Hepatocyte (in vitro differentiated cells): ENCODE measurements at places on chromosomes 2 and 18. TPM values are rescaled to one million over a fixed set of nuclear protein-coding genes. Genes with fewer than 3 reads are reported as not detected.

Gene POTEE
- total RNA-seq: 6.9 and 9.6 TPM in 2 replicates

GRCh38 chr2:233658610-233659009 lies 13.1 kb upstream of the UGT1A9 start:
- H3K4me3 ChIP-seq: no peak overlapping the region
- H3K36me3 ChIP-seq: no peaks in the 10 kb centered on the region
- no peaks in the 10 kb centered on the region for H3K4me1 ChIP-seq
- no peaks in the 10 kb centered on the region for H3K27me3 ChIP-seq

- peak; percentile 16 for DNase-seq
- no peaks in the 10 kb centered on the region for H3K4me1 ChIP-seq
- no peak overlapping the region for H3K27ac ChIP-seq
- no peaks in the 10 kb centered on the region for H3K36me3 ChIP-seq
- no peaks in the 10 kb centered on the region for H3K27me3 ChIP-seq
Measured at GRCh38 chr2:102986826-102987490, 225.1 kb downstream of the TMEM182 start.

GRCh38 chr18:9038277-9038871 lies 64.1 kb upstream of the NDUFV2 start:
- no peak overlapping the region for H3K4me3 ChIP-seq
- H3K36me3 ChIP-seq: peaks cover 3% of the 10 kb centered on the region
- no peak for DNase-seq
- peak overlapping the region; percentile 66 for H3K27ac ChIP-seq
- H3K27me3 ChIP-seq: no peaks in the 10 kb centered on the region
- peaks cover 20% of the 10 kb centered on the region for H3K4me1 ChIP-seq

- no peaks in the 10 kb centered on the region for H3K27me3 ChIP-seq
- H3K36me3 ChIP-seq: no peaks in the 10 kb centered on the region
- no peaks in the 10 kb centered on the region for H3K4me1 ChIP-seq
- no peak overlapping the region for H3K27ac ChIP-seq
- DNase-seq: no peak
- H3K4me3 ChIP-seq: no peak overlapping the region
Measured at GRCh38 chr2:65501074-65501473, 68.7 kb upstream of the SPRED2 start.

- H3K27me3 ChIP-seq: no peaks in the 10 kb centered on the region
- H3K4me1 ChIP-seq: no peaks in the 10 kb centered on the region
- H3K36me3 ChIP-seq: no peaks in the 10 kb centered on the region
- no peak overlapping the region for H3K4me3 ChIP-seq
- DNase-seq: no peak
Measured at GRCh38 chr18:24490539-24490938, 30.1 kb downstream of the HRH4 start.

Gene TSPYL6
- total RNA-seq: not detected in 2 replicates

Gene ALPG
- 0.16 and 1.5 TPM in 2 replicates for total RNA-seq

GRCh38 chr2:68156419-68156818 lies 1.3 kb upstream of the PNO1 start:
- H3K4me3 ChIP-seq: peak overlapping the region; percentile 80
- no peak for DNase-seq
- H3K27me3 ChIP-seq: no peaks in the 10 kb centered on the region
- H3K27ac ChIP-seq: peak overlapping the region; percentile 95
- H3K36me3 ChIP-seq: no peaks in the 10 kb centered on the region

DNA sequence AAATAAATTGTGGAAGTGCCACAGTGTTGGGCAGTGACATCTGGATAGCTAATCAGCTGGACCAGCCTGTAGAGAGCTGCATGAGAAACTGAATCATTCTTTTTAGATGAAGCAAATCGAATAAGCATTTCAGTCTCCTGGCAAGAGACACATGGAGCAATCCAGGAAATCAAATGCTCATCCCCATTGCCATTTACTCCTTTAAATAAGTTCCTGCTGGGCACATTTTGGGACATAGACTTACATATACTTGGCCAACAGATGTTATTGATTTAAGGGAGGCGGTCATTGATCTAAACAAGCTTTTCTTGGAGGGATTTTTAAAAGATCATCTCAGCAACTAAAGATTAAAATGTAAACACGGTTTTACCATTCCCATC lies 307.1 kb downstream of the STK39 start:
- DNase-seq: no peak
- no peaks in the 10 kb centered on the region for H3K36me3 ChIP-seq
- no peaks in the 10 kb centered on the region for H3K4me1 ChIP-seq
- H3K4me3 ChIP-seq: no peak overlapping the region
- no peak overlapping the region for H3K27ac ChIP-seq

Gene FAM110C
- total RNA-seq: 10.2 and 11.2 TPM in 2 replicates

- no peak overlapping the region for H3K4me3 ChIP-seq
- no peak for DNase-seq
- no peak overlapping the region for H3K27ac ChIP-seq
- H3K4me1 ChIP-seq: peaks cover 11% of the 10 kb centered on the region
- H3K36me3 ChIP-seq: no peaks in the 10 kb centered on the region
- no peaks in the 10 kb centered on the region for H3K27me3 ChIP-seq
Measured at GRCh38 chr2:118122594-118123281, 34.5 kb downstream of the INSIG2 start.

Gene FAM117B
- total RNA-seq: 10.9 and 13.8 TPM in 2 replicates

DNA sequence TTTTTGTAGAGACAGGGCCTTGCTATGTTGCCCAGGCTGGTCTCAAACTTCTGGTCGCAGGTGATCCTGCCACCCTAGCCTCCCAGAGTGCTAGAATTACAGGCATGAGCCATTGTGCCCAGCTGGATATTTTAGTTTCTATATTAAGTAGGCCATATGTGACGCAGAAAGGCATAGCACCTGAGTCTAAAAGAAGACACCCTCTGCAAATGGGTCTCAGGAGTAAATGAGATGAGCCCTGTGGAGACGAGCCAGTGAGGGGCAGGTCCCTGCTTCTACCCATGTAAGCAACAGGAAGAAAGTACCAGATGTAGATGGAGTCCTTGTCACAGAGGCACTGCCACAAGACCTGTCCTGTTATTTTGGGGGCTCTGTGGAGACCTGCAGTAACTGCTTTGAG lies 322.4 kb downstream of the PTPRM start:
- no peak for DNase-seq
- H3K27ac ChIP-seq: no peak overlapping the region
- H3K27me3 ChIP-seq: no peaks in the 10 kb centered on the region
- no peak overlapping the region for H3K4me3 ChIP-seq

- H3K27me3 ChIP-seq: no peaks in the 10 kb centered on the region
- no peaks in the 10 kb centered on the region for H3K36me3 ChIP-seq
- DNase-seq: no peak
- H3K4me1 ChIP-seq: peaks cover 24% of the 10 kb centered on the region
- H3K27ac ChIP-seq: no peak overlapping the region
- H3K4me3 ChIP-seq: no peak overlapping the region
Measured at GRCh38 chr18:25288340-25288938, 63.5 kb downstream of the ZNF521 start.

DNA sequence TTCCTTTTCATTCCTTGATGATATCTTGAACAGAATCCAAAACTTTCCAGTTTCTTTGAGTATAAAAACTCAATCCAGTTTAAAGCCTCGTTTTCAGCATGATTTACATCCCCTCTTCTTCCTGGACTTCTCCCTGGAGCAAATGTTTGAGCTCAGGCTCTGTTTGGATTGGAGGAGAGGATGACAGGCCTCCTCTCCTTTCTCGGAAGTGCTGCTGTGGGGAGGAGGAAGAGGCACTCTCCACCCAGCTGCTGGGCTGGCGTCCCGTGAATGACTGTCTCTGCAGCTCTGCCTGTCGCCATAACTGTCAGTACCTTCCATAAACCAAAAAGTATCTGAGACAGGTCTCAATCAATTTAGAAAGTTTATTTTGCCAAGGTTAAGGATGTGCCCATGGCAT lies 238.2 kb upstream of the AGAP1 start:
- H3K27ac ChIP-seq: no peak overlapping the region
- no peak overlapping the region for H3K4me3 ChIP-seq
- no peak for DNase-seq
- no peaks in the 10 kb centered on the region for H3K4me1 ChIP-seq

DNA sequence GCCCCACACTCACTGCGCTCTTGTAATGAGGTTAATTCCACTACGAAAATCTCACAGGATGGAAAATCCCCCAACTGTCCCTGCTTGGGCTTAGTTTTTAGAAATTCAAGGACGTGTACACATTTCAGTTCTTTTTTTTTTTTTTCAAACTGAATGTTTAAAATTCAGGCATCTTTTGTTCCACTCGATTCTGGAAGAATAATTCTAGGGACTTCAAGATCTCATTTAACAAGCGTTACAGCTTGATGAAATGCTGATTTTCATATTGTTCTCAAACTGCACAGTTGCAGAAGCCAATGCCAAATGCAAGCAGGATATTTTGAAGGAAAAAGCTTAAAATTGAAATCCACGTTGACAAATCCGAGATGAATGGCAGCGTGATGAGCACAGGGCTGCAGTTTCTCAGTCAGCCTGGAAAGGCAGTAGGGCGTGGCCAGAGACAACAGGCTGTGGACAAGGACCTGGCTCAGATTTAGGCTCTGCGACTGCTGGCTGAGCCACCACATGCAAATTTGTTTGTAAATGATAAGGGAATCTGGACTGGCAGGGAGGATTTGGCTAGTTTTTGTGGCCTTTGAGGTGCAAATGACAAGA lies 128.1 kb upstream of the MYCN start:
- no peaks in the 10 kb centered on the region for H3K27me3 ChIP-seq
- no peaks in the 10 kb centered on the region for H3K36me3 ChIP-seq
- H3K4me3 ChIP-seq: no peak overlapping the region
- DNase-seq: no peak
- peaks cover 11% of the 10 kb centered on the region for H3K4me1 ChIP-seq

Gene NEURL3
- total RNA-seq: 6.2 and 8.1 TPM in 2 replicates

DNA sequence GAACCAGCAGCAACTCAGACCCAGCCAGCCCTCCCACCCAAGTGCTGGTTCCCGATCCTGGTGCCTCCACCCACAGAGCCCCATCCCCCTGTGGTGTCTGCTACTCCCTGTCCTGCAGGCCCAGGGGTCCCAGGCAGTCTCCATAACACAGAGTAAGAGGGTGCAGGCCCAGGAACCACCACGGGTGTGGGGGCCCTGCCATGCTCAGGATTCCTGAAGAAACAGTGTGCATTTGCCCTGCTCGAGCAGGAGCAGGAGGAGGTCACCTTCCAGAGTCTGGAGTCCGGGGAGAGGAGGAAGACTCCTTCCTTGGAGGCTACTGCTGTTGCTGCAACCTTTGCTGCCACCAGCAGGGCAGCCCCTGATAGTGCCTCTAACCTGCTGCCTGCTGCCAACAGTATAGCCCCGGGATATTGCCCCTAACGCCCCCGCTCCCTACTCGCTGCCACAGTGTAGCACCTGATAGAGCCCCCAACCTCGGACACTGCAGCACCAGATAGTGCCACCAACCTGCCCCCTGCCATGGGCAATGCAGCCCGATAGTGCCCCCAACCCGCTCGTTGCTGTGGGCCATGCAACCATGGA lies 46.8 kb upstream of the ANKRD62 start:
- no peak overlapping the region for H3K4me3 ChIP-seq
- H3K27ac ChIP-seq: no peak overlapping the region
- no peaks in the 10 kb centered on the region for H3K4me1 ChIP-seq
- DNase-seq: no peak

DNA sequence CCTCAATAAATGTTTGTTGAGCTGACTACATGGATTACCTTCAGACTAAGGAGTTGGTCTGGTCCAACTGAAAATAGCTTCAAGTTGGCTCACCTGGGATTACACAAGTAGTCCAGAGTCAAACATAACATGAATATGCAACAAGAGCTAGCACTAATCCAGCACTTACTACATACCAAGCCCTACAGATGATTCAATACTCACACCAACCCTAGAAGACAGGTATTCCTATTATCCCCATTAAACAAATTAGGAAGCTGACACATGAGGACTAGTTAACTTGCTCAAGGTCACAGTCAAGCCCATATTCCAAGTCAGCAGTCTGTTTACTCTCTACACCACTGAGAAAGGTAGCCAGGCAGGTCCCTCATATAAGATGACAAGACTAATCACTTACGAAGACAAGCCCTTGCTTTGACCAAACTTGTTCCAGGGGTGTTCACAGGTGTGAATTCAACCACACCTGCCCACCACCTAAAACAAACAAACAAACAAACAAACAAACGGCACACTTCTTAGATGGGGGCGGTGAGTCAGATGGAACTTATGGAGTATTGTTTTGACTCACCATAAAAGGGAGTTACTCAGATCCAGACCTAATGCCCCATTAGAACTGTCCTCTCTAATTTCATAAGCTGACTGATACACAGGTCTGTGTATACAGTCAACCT lies 29.1 kb downstream of the TMEM131 start:
- DNase-seq: no peak
- H3K27me3 ChIP-seq: no peaks in the 10 kb centered on the region
- H3K4me3 ChIP-seq: no peak overlapping the region
- H3K27ac ChIP-seq: no peak overlapping the region

GRCh38 chr2:25358836-25359235 lies 17.1 kb upstream of the DNMT3A start:
- no peak for DNase-seq
- H3K27ac ChIP-seq: no peak overlapping the region
- no peaks in the 10 kb centered on the region for H3K27me3 ChIP-seq
- no peaks in the 10 kb centered on the region for H3K36me3 ChIP-seq

DNA sequence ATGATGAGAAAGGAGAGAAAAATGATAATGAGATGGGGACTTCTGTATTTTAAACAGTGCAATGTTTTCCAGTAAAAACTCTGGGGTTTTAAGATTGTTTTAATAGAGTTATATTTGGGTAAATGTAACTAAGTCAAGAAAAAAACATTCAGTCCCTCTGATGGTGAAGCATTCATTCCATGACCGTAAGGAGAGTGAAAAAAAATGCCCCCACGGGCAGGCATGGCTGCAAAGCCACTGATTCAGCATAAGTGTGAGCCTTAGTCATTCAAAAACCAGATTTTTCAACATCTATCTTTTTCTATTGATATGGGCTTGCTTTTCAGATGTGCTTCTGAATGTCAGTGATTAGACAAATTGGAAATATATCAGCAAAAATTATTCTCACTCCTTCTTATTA lies 957.8 kb downstream of the SLC4A3 start:
- no peaks in the 10 kb centered on the region for H3K36me3 ChIP-seq
- H3K4me1 ChIP-seq: no peaks in the 10 kb centered on the region
- no peak for DNase-seq

DNA sequence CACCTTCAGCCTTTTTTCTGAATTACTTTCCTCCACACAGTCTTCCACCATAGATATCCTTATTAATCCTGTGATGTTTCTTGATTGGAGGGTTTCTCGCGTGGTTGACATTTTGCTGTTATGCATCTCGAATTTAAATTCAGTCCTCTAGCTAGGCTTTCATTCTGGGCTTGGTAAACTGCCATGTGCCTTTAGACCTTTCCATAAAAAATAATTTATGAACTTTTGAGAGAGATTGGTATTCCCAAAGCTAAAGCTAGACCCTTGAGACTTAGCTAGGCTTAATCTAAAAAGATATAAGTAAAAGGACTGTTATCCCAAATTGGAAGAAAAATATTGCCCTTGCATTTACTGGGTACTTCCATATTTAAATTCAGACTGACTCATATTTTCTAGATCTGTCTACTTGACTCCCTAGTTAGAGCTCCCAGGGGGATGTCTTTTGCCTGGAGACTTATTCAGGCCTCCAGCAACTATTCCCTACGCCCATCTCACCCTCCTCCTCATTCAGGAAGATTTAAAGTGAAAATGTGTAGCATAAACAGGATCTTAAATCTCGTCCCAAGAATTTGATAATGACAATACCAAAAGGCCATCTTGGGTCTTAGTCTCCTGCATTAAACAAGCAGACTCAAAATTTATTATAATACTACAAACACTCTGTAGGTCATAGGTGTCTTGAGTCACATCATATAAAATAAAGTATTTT lies 60.3 kb downstream of the KIAA2012 start:
- H3K36me3 ChIP-seq: no peaks in the 10 kb centered on the region
- no peak overlapping the region for H3K27ac ChIP-seq

GRCh38 chr2:221501210-221501882 lies 70.8 kb downstream of the EPHA4 start:
- DNase-seq: no peak
- no peak overlapping the region for H3K27ac ChIP-seq
- no peaks in the 10 kb centered on the region for H3K27me3 ChIP-seq
- no peaks in the 10 kb centered on the region for H3K36me3 ChIP-seq
